H9 (cell line): ENCODE measurements at places on chromosomes 6 and 20.
A peak's percentile ranks its signal among the peaks of the same experiment; 100 is the strongest.

GRCh38 chr20:56380375-56380774, 11.6 kb downstream of the AURKA start:
- DNase-seq = no peak

- DNase-seq = no peak
Observed at GRCh38 chr20:48862279-48862678, 34.5 kb upstream of the PREX1 start.

DNA sequence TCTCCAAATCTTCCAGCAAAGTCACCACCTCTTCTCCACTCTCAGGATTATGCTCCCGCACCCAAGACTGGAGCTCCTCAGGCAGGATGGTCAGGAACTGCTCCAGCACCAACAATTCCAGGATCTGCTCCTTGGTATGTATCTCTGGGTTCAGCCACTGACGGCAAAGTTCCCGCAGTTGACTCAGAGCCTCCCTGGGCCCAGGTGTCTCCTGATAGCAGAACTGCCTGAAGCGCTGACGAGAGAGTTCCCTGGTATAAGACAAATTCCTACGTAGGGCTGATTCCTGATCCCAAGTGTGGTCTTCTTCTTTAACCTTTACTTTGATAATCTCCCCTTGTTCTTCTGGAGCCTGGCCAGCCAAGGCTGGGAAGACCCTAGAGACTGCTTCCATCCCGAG, 60.6 kb downstream of the GPX5 start:
- no peak for DNase-seq

- no peak for DNase-seq
Observed at GRCh38 chr6:36177166-36177565, 19.4 kb upstream of the BRPF3 start.

DNA sequence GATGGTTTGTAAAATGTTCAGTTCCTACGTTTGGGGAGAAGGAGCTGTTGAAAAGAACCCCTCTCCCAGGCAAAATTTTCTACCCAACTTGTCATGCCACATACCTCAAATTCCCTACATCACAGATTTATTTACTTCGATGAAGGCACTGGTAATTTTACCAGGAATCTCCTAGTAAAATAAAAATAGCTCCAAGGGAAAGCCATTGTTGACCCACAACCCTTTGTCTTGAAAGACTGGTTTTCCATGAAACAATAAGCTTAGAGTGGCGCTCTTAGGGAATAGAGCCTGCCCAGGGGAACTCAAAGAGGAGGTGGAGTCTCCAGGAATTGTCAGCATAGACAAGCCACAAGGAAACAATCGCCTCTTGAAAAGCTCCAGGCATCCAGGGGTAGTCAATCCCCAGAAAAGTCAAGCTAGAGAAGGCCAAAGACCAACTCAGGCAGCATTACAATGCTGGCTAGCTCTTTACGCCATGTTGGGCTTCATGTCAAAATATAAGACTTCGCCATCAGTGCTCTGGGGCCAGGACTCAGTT, 99.2 kb upstream of the RREB1 start:
- no peak for DNase-seq

GRCh38 chr6:121000381-121000780, 333.9 kb downstream of the TBC1D32 start:
- DNase-seq = no peak

- no peak for DNase-seq
Observed at GRCh38 chr20:53833333-53834061, 236.9 kb downstream of the BCAS1 start.

GRCh38 chr20:19835533-19836222, 77.6 kb downstream of the RIN2 start:
- DNase-seq = no peak

DNA sequence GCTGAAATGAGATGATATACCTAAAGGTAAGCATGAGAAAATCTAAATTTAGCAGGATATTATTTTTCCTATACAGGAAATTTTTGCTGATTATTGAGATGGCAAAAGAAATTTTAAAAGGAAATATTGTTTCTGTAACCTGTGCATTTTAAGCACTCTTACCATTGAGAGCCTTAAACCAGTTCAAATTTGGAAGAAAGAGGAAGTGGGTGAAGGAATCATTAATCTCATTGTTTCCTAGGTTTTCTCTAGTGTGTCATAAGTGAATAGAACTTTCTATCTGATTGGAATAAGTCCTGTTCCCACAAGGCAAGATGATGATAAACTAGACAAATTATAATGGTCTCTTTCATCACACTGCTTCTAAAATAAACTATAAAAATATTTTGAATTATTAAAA, 22.4 kb upstream of the FKBP1C start:
- DNase-seq = no peak

DNA sequence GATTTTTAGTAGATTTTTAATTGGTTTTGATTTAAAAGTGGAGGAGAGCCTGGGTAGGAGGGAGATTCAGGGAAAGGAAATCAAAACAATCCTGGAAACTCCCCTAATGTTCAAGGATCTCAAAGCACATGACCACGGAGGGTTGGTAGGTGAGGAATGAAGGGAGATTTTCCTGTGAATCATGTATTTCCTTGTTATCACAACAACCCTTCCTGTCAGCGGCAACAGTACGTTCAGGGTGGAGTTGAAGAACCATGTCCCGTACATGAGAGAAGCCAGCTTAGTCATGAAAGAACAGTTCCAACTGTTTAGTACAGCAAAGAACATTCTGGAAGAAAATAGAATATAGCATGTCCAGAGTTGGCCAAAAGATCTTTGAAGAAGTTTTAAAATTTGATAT, 79.4 kb upstream of the SCAF8 start:
- DNase-seq = no peak

GRCh38 chr20:45946149-45946970, 11.9 kb downstream of the PCIF1 start:
- DNase-seq = no peak

DNA sequence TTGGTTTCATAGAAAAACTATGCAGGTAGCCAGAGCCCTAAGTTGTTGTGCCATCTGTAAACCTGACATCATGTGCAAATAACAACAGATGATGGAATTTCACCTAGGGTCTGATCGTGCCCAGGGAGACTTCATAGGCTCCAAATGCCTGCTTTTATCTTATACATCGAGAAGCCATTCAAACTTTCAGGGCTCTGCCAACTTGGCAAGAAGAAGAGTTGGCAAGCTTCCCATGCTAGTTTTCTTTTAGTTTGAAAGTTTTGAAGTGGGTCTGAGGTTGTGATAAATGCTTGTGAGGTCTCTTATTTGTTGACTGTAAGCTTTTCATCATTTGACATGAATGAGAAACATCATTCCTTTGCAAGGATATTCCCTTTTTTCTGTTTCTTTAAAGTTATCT, 175.4 kb upstream of the FLRT3 start:
- DNase-seq = no peak

DNA sequence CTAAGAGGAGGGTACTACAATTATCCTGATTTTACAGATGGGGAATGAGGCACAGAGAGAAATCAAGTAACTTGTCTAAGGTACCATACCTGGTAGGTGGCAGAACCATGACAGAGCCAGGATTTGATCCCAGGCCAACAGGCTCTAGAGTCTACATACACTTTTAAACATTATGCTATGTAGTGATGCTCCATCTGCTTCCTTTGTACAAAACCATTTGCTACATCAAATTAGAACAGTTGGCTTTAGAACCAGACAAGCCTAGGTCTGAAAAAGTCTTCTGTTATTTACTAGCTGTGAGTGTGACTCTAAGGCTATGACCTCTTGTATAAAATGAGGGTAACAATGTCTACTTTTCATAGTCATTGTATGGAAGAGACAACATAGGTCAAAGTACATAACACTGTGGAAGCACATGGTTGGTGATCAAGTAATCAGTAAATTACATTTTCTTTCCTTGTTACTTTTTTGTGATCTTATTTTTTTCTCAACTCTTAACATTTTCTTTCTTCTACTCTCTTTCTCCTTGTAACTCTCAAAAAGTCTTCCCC, 122.1 kb downstream of the PDSS2 start:
- DNase-seq = no peak

DNA sequence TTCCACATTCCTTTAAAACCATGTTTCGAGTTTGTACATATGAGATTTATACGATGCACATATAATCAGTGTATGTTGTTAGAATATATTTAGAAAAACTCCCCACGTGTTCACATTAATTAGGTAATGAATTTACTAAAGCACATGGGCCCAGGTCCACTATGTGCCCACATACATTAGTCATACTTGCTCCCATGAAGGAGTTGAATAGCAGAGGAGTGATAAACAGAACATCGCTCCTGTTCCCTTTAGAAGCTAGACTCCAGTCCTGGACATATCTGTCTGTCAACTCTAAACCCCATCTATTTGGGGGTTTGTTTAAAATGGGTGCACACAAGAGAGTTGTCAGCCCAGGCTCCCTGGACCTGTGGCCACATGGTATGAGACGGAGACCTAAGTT, 108.1 kb upstream of the TIAM2 start:
- DNase-seq = no peak

- no peak for DNase-seq
Observed at GRCh38 chr6:43718387-43719105, 31.0 kb upstream of the MRPS18A start.

DNA sequence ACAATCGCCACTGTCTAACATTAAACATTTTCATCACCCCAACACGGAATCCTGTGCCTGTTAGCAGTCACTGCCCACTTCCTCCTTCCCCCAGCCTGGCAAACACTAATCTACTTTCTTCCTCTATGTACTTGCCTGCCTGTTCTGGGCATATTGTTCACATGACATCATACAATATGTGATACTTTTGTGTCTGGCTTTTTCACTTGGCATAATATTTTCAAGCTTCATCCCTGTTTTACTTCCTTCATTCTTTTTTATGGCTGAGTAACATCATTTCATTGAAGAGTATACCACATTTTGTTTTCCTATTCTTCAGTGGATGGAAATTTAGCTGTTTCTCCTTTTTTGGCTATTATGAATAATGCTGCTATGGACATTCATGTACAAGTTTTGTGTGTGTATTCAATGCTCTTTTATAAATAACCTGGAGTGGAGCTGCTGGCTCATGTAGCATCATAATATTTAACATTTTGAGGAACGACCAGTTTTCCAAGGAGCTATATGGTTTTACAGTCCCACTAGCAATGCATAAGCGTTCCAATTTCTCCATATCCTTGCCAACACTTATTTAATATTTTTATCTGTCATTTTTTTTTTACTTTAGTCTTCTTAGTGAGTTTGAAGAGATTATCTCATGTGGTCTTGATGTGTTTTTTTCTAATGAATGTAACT, 360.1 kb downstream of the HDGFL1 start:
- DNase-seq = no peak

GRCh38 chr6:147793871-147794643, 285.6 kb downstream of the SAMD5 start:
- no peak for DNase-seq

- no peak for DNase-seq
Observed at GRCh38 chr6:18362058-18362561, 25.0 kb upstream of the RNF144B start.

DNA sequence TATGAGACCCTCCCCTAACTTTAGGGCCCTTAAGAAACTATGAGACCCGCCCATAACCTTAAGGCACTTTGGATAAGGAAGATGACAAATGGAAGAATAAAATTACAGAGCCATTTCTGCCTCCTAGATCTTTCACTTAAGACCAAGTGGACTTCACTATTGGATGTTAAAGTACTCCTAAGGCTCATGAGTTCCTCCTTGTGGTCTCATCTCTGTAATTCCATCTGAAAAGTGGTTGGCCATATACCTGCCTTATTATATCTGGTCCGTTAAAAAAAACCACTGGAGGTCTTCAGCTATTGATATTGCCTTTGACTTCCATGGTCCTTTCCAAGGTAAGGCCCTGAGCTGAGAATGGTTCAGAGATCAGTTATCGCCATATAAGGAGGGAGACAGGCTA, 310.3 kb downstream of the EYA4 start:
- DNase-seq = no peak

DNA sequence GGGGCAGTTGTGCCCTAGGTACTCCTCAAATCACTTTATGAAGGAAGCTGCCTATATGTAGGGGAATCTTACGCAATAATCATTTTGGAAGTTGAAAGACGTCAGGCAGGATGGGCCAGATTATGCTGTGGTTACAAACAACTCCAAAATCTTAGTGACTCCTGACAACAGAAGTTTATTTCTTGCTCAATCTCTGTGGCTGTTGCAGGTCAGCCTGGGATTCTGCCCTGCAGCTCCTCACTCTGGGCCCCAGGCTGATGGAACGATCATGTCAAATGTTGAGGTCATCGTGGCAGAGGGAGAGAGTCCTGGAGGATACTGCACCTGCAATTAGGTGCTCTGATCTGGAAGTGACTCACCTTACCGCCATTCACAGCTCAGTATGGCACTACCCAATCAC, 88.4 kb downstream of the ZDHHC14 start:
- DNase-seq = peak; percentile 28

DNA sequence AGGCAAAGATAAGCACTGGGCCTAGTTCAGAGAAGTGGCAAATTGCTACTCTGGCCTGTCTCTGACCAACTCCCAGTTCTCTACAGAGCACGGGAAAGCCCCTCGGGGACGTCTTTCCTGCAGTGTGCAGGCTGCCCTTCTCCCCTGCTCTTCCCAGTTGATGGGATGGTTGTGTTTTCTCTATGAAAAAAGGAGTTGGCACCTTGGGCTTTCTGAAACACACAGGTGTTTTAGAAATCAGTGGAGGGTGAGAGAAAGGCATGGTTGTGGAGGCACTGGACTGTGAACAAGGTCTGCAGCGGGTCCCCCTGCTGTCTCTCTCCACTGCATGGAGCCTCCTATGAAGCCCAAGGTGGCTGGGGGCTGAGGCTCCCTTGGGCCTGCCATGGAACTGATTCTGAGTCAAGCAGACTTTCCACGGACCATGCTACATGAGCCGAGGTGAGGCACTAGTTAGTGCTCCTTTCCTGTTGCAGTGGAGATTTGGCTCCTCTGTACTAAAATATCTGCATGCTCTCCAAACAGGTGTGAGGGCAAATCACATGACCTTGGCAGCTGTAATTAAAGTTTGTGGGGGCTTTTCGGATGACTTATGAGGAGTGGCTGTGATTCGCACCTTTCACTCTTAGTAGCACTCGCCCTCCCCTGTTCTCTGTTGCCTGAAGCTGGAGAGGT, 16.3 kb downstream of the GTSF1L start:
- DNase-seq = no peak

GRCh38 chr6:170080828-170081371, 210.0 kb downstream of the DLL1 start:
- peak; percentile 21 for DNase-seq

DNA sequence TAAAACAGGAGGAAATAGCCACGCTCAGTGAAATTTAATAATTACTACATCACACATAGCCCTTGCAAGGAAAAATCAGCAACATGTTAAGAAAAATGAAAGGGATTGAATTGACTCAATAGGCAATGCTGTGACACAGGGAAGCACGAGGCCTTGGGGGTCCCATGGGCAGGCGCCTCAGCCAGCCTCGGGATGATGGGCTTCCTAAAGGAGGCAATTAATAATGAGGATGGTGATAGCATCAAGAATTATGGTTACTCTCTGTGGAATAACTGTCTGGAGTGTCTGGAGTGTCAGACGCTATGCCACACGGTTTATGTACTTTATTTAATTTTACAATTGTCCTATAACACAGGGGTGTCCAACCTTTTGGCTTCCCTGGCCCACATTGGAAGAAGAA, 130.2 kb downstream of the TBC1D7 start:
- DNase-seq = no peak

- DNase-seq = no peak
Observed at GRCh38 chr20:57869291-57869950, 159.6 kb upstream of the PMEPA1 start.

GRCh38 chr6:4125933-4126864, 9.2 kb downstream of the ECI2 start:
- no peak for DNase-seq

- DNase-seq = no peak
Observed at GRCh38 chr20:56872620-56873458, 243.7 kb downstream of the TFAP2C start.

- DNase-seq = no peak
Observed at GRCh38 chr6:158109748-158110147, 58.3 kb downstream of the SERAC1 start.
